Fibroblast of lung (primary cell): ENCODE measurements at places on chromosomes 4 and X. TPM values are rescaled to one million over a fixed set of nuclear protein-coding genes. Genes with fewer than 3 reads are reported as not detected.

- peak; percentile 45 for DNase-seq
Observed at GRCh38 chrX:145821291-145821897, 3.8 kb downstream of the SLITRK2 start.

- no peak for DNase-seq
Observed at GRCh38 chr4:59615316-59615715, 1584.8 kb upstream of the ADGRL3 start.

- DNase-seq = peak; percentile 35
Observed at GRCh38 chrX:44975666-44976263, 102.8 kb downstream of the KDM6A start.

DNA sequence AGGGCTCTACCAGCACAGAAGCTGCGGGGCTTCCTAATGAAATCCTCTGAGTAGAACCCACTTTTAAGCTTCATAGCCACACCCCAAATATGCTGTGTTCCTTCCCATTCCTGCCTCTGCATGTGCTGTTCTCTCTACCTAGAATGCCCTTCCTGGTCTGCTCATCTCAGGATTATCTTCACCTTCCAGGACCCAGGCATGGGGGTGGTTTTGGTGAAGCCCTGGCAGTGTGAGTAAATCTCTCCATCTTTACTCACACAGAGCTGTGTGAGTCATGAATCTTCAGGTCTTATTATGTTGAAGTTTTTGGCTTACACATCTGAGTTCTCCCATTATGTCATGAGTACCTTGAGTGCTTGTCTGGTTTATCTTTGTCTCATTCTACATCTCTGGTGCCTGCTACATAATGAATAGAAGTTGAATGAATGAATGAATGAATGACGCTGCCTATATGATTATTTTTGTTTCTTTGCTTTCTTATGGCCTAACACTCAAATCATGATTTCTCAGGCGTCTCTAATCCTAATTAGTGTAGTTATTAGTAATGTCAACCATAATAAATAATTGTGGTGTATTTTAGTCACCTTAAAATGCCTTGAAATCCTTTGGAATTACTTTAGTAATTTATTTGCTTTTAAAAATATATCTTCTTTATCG is 41.9 kb downstream of the HADH start:
- DNase-seq = no peak

- DNase-seq = no peak
Observed at GRCh38 chr4:61447918-61448317, 247.8 kb downstream of the ADGRL3 start.

GRCh38 chr4:126058596-126058995 is 743.8 kb downstream of the FAT4 start:
- DNase-seq = no peak

- DNase-seq = peak; percentile 20
Observed at GRCh38 chr4:1336088-1336491, 10.9 kb upstream of the UVSSA start.

Gene PHEX
- polyA plus RNA-seq = 0.43 and 1.2 TPM in 2 replicates

Gene PRSS12
- polyA plus RNA-seq = 104 and 136 TPM in 2 replicates

Gene DCAF8L2
- not detected in 2 replicates for polyA plus RNA-seq

Gene ADH1A
- 0.06 TPM in 1 of 2 replicates, not detected in the other for polyA plus RNA-seq

Gene ZNF81
- polyA plus RNA-seq = 2.5 and 3.5 TPM in 2 replicates
